Caki2 (cell line): ENCODE measurements at places on chromosomes 7 and 10.

GRCh38 chr10:25505466-25505865 lies 330.7 kb downstream of the GPR158 start:
- no peak for DNase-seq

DNA sequence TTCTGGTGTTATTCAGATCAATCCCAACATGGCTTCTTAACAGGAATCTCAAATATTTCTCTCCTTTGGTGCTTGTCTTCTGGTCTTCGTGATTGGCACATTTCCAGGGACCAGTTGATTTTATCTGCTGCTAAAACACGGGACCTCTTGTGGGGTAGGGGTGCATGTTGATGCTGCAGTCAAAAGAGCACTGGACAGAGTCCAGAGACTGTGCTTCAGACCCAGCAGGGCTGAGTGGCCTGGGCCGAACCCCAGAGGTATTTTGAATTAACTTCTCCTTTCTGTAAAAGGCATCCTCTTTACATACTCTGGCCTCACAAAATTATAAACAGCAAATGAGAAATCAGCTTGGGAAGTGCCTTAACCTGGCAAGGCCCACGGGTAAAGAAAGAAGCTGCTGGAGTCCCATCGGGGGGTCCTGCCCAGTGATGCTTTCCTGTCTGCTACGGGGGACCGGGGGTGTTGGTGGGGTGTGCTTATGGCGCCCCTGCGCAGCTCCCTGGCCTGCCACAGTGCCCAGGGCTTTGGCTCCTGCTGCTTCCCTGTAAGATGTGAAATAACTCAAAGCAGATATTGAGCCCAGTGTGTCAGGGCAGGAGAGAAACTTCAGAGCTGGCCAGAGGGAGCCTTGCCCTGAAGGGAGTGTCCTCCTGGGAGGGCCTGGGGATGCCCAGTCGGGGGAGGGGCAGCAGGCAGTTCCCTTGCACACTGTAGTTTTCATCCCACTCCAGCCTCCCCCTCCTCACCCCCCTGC lies 230.5 kb downstream of the TCF7L2 start:
- DNase-seq, result no peak

- DNase-seq, result peak; percentile 89
These were observed 404 bp upstream of the FMC1 start for GRCh38 chr7:139340808-139341057.

DNA sequence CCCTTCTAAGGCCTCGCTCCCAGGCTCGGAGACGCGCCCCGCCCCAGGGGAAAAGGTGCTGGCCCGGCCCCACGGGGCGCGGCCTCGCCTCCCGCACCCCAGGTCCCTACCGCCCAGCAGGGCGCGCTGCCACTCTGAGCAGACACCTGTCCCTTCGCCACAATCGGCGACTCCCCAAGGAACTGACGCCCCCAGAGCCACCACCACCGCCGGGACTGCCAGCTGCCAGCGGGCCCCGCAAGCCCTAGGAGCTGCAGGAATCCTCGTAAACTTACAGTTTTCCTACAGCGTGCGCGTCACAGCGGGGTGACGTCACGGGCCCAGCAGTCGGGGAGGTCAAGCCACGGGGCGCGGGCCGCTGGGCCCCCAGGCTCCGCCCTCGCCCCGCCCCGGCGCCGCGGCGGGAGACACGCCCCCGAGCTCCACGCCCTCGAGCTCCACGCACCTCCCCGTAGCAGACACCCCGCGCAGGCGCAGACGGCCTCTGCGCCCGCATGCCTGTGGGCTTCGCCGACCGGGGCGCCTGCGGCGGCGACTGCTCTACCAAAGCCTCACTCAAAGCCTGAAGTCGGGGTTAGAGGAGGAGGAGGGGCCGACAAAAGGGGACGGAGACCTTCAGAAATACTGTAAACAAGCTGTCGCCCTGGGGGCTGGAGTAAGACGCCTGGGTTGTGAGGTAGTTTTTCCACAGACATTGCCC lies at the start of gene ZNF438:
Gene ZNF438, minus strand, starts transcription at position 308 of the 700 bp plus-strand sequence. CDS start 154,831 bp downstream, outside the sequence.
- peak; percentile 96 for DNase-seq

- DNase-seq, result peak; percentile 75
These were observed 43.3 kb upstream of the ADGRA1 start for GRCh38 chr10:133044401-133044811.

- DNase-seq, result peak; percentile 51
These were observed 3.4 kb upstream of the ARHGAP22 start for GRCh38 chr10:48608279-48608681.

- peak; percentile 50 for DNase-seq
These were observed 28.6 kb downstream of the SMKR1 start for GRCh38 chr7:129530795-129531391.

DNA sequence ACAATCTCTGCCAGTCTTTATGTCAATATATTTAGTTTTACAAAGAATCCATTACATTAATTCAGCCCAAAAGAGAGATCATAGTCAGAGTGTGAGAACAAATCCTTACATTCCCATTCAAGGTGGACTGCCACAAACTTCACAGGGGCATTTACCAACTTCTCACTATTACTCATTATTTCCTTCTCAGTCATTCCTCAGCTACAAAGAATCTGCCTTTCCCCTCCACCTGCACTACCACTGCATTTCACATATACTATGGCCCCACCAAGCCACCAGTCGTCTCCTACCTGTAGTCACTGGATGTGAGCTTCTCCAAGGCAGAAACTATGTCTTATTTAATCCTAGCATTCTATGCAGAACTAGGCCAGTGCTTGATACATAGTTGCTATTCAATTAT lies 94.3 kb downstream of the USP6NL start:
- DNase-seq, result no peak

DNA sequence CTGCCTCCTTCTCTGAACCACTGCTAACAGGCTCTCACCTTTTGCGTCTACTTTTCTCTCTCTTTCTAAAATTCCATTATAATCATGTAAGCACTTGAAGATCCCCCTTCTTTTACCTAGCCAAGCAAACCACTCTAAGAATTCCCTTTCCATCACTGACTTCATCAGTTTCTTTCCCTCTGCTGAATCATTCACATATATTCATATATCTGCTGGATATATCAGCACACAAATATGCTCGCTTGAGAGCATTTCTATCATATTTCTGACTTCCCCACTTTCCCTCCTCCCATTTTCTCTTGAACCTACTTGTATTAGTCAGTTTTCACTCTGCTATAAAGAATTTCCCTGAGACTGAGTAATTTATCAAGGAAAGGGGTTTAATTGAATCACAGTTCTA lies 84.2 kb upstream of the LRRN3 start:
- DNase-seq, result no peak

DNA sequence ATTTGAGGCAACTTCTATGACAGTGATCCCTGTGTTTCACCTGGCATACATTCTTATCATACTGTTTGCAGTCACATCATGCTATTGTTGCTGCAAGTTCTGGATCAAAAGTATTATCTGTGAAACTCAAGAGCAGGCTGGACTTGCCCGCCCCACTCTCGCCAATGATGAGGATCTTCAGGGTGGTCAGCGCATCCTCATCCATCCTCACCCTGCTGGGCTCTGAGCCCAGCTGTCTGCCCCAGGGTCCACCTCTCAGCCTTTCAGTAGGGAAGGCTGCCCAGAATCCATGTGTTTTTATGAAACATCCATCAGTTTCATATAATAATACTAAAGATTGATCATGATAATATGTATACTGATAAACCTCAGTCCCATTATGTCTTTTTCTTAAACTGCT lies 55.4 kb upstream of the KIF5B start:
- no peak for DNase-seq

GRCh38 chr7:113491305-113491704 lies 373.0 kb upstream of the SMIM30 start:
- DNase-seq, result no peak

DNA sequence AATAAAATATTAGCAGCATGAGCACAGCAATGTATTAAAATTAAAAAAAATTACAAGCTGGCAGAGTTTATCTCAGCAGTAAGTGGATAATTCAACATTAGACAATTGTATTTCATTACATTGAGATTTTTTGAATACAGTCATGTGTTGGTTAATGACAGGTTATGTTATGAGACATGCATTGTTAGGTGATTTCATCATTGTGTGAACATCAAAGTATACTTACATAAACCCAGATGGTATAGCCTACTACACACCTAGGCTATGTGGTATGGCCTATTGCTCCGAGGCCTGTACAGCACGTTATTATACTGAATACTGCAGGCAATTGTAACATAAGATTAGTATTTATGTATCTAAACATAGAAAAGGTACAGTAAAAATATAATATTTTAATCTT lies 29.7 kb downstream of the CCDC6 start:
- DNase-seq, result no peak

DNA sequence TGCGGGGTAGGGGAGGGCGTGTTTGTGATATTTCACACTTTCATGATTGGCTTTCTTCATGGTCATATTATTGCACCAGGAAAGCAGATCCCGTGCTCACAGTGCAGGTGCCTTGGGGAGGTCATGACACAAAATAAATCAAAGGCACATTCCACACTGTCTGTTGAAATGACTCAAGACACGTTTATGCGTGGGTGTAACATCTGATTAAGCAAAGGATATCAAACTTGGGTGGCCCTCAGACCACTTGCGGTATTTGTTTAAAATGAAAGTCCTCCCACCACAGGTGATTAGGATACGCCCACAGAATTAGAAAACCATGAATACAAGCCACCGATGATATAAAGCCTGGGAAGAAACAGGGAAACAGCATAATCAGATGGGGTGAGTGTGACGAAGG lies 51.1 kb downstream of the SVIL start:
- DNase-seq, result peak; percentile 89

- no peak for DNase-seq
These were observed 37.0 kb downstream of the EPDR1 start for GRCh38 chr7:37957221-37957970.

GRCh38 chr7:151676759-151677158 lies 157.1 kb upstream of the RHEB start:
- DNase-seq, result no peak

DNA sequence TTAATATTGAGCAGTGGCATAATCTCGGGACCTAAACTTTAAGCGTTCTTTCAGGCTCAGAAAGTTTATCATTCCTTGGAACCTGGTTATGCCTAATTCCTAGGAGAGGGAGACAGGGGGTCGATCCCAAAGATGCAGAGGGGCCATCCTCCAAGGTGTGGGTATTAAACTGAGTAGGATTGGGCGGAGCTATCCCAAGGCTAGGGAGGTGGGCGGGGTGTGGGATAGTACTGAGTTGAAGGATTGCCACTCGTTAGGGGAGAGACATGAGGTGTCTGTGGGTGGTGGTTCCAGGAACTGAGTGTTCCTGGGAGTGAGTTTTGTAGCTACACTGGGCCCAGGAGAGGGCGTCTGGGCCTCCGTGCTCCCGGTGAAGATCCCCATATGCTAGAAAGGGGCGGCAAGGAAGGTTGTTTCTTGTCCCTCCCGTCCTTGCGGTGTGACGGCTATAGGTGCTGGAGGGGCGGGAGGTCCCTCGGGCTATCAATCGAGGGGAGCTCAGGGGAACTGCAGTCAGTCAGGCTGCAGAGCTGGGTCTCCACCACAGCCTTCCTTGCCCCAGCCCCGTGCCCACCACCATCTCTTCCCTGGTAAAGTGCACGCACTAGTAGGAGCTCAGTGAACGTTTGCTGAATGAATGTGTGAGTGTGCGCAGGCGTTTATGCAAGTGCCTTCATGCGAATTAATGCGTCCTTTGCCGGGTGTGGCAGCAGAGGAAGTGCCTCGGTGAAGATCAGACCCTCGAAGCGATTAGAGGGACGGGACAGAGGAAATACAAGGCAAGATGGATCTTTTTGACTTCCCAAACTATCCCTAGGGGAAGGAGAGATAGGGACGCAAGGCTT lies 3.0 kb upstream of the HMX2 start:
- no peak for DNase-seq

- peak; percentile 80 for DNase-seq
These were observed at the start of gene MTURN for GRCh38 chr7:30134611-30135300. Gene MTURN (plus strand): TSS chr7:30134986. CDS start chr7:30135137, 151 bp downstream.

- no peak for DNase-seq
These were observed 239.0 kb upstream of the KLF6 start for GRCh38 chr10:4024027-4024426.

DNA sequence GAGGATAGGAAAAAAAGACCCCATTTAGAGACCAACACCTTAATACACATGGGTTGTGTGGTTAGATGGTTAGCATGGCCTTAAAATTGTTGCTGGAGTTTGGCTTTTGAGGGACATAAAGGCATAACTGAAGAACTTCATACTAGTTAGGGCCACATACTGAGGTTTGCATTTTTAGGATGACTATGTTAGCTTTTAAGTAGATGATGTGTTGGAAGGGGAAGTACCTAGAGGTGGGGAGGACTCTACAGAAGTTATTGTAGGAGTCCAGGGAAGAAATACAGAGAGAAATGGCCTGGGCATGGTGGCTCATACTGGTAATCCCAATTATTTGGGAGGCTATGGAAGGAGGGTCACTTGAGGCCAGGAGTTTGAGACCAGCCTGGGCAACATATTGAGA lies 40.5 kb downstream of the ENTPD1 start:
- DNase-seq, result no peak

DNA sequence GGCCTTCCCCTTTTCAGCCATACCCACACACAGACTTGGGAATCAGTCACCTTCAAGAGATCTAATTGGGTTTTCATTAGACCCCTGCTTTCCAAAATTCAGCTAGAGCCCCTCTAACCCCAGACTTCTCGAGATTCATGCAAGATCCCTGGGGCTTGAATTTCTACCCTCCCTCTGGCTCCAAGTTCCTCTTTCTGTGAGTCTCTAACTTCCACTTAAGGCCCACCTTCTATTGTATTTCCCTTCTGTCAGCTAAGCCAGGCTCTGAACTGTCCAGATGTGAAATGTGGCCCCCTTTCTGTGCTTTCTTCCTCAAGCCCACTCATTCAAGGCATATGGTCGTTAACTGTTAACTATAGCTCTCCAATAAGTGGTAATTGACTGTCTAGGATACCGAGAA lies 132.2 kb downstream of the ZNF365 start:
- no peak for DNase-seq

DNA sequence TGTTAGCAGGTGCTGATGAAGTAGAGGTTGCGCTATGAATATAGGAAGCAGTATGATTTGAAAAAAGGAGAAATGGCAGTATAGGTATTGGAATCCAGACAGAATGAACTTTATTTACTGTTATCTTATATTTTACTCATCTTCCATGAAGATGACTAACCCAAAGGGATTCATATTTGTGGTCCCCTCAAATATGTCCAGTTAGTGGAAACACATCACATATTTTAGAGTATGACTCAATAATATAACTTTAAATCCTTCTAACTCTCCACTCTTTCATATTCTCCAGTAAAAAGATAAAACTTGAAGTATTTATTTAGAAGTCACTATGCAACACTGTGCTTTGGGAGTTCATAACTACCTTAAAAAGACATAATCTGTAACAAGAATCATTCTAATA lies 286.5 kb upstream of the LRRTM3 start:
- DNase-seq, result no peak

GRCh38 chr7:150356265-150356897 lies 12.2 kb upstream of the REPIN1 start:
- DNase-seq, result peak; percentile 46
